ENCODE measurements at places on chromosomes 7 and 10.

DNA sequence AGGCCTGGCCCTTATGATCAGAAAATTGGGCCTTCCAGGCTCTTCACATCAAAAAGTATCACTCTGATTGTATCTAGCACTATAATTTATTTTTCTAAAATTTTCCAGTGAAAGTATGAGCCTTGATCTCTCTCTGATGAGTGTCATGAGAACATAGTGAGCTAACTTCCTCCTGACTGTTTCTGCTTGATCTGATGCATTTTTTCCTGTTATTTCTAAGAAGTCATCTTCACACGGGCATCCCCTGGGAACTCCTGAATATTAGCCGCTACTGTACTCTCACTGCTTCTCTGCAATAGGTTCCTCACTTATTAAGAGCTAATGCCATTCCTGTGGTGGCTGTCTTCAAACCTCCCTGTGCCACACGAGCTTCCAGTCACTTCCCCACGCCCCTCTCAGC is 63.1 kb upstream of the ZPBP start:
- no peak for DNase-seq

- no peak for DNase-seq
These were observed 73.7 kb upstream of the ABCB5 start for GRCh38 chr7:20541608-20542349.

DNA sequence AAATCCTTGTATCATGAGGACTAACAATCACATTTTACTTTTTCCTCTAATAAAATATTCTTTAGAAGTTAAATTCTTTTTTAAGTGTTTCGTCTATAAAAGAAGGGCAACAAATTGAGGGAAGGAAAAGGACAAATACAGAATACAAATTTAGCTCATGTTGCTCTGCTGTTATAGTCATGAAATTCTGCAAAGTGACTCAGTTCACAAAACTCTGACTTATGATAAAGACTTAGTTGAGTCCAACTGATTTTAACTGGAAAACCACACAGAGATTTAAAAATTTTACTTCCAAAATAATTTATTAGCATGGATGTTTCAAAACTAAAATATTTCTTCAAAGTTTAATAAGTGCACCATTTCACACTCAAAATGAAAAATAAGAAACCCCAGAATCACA is 75.0 kb upstream of the GPR22 start:
- no peak for DNase-seq

GRCh38 chr7:33666531-33666930 is 238.8 kb upstream of the BMPER start:
- DNase-seq = no peak

DNA sequence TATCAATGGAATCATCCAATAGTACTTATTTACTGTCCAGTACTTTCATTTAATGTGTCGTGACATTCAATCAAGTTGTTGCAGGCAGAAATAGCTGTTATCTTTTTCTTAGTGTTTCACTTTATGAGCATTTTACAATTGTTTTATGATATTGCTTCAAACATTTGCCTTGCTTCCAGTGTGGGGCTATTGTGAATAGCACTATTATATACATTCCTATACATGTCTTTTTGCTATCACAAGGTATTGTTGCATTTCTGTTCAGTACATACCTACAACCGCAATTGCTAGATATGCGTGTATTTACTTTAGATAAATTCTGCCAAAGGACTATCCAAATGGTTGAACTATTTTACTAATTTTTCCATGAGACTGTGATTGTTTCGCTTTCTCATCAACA is 34.9 kb downstream of the CYP2C8 start:
- DNase-seq = no peak

GRCh38 chr7:105887569-105888189 is 11.3 kb upstream of the ATXN7L1 start:
- no peak for DNase-seq

DNA sequence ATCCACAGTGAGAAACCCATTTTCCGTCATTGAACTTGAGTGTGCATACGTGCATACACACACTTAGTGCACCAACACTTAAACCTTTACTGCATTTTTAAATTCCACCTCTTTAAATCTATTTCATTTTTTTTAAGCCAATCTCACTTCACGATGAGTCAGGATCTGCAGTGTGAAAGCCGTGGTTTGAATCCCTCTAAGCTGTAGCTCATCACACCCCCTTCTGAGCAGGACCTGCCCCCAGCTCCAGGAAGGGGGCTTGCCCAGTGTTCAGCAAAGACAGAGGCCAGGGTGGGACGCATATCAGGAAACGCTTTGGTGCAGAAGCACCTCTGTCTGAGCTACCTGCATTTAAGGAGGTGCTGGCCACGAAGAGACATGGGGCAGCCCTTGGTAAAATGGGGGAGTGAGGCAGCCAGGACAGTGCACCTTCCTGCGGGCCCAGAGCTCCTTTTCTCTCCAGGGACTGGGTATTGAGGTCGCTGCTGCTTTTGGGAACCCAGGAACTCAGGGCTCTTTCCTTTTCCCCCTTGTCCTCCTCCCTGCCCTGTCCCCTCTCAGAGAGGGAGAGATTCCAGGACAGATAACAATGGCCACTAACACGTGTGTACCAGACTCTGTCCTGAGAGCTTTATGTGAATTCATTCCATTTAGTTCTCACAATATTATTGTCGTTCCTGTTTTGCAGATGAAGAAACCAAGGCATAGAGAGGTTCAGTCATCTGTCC is 21.7 kb downstream of the ZNF316 start:
- DNase-seq = no peak

- DNase-seq = no peak
These were observed 31.5 kb downstream of the RAB19 start for GRCh38 chr7:140435252-140435895.

GRCh38 chr7:134452991-134453473 is 5.9 kb downstream of the AKR1B1 start:
- DNase-seq = no peak

GRCh38 chr7:129644634-129645230 is 33.2 kb downstream of the NRF1 start:
- DNase-seq = no peak

GRCh38 chr10:4685904-4686643 is 139.9 kb upstream of the AKR1E2 start:
- no peak for DNase-seq

- no peak for DNase-seq
These were observed 194.3 kb downstream of the ELFN1 start for GRCh38 chr7:1864161-1864940.

- no peak for DNase-seq
These were observed 45.1 kb upstream of the ANAPC16 start for GRCh38 chr10:72170733-72171132.

GRCh38 chr10:636016-636730 is 53.3 kb downstream of the DIP2C start:
- DNase-seq = no peak

DNA sequence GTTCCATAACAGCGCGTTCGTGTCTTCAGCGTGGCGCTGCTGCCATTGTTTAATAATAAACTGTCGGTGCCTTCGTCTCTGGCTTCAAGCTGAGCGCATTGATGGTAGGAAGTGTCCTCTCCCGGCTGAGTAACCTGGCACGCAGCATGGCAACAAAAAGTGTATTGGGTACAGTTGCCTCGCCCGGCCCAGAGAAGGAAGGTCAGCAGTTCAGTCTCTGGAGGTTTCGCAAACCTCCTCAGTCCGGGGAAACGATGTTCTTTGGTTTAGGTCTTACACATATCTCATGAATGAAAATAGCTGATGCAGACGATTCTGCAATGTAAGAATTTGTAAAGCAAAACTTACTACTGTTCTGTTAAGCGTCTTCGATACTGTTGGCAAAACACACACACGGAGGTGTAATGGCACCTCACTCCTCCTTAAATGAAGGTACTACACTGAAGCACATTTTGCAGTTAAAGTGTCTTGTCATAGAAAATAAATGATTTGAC is 739 bp upstream of the CCDC186 start:
- peak; percentile 82 for DNase-seq

DNA sequence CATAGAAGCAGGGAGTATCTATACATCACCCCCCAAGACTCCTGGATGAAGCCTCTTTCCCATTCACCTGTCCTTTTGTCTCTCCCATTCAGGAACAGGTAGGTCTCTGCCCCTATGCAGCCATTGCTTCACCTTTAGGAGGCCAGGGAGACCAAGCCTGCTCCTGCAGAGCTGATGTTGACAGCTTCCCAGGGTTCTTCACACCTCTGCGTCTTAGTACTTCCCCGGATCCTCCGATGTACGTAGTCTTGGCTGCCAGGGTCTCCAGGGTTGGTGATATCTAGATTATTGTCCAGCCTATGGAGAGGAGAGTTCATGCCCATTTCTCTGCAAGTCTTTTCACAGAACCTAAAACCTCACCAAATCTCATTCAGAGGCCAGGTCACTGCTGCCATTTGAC is 365.7 kb upstream of the KLF6 start:
- DNase-seq = no peak

DNA sequence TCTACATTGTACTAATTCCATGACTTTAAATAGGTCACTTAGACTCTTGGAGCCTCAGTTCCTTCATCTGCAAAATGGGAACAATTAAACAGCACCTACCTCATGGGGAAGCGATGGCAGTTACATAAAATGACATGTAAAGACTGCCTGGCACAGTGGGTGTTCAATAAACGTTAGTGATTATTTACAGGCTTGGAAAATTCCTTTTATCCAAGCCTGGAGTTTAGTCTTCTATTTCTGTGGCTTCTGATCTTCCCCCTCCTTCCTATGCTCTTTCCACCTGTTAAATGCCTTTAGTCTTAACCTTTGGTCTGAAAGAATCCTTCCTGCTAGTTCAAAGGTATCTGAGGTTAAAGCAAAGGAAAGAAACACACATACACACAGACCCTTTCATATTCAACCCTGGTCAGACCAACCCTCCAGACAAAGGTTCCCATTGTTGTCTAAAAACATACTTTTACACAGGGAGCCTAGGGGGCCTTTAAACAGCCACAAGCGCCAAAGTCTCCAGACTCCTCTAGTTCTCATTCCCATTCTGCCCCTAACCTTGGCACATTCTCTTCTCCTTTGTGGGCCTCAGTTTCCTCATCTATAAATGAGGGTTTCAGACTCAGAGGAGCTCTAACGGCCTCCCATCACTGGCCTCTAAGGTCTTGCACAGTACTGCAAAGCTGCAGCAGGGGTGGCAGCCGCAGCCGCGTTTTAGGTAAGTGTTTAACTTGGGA is 21.4 kb downstream of the SORBS1 start:
- no peak for DNase-seq

DNA sequence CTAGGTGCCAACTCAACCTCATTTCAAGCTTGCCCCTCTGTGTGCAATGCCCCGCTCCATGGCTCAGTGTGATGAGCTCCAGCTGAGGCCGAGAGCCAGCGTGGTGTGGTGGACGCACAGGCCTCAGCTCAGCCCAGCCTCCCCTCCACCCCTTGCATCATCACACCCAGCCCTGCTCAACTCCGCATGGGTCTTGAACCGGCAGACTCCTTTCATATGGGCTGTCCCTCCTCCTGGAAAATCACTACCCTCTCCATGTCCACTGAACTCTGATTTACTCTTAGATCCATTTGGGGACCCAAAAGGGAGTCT is 16.6 kb upstream of the SLC18A3 start:
- DNase-seq = no peak

GRCh38 chr7:104903044-104903443 is 111.0 kb upstream of the KMT2E start:
- DNase-seq = no peak

- DNase-seq = no peak
These were observed 42.9 kb upstream of the LRRC18 start for GRCh38 chr10:48982584-48982983.

DNA sequence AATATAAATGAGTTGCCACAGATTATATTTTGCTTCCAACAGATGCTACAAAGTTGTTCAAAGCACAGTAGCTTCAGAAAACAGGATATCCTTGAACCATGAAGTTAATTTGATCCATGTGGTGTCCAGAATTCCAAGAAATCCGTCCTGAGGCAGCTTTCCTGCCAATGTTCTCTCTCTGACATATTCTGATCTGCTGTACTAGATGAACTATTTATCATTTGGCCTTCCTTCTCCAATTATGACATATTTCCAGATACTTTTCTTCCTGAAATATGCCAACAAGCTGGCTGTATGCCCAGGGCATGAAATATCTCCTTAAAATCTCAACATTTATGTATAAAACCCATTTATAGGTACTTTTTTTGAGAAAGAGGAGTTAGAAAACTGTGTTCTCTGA is 141.1 kb downstream of the SPAG6 start:
- DNase-seq = no peak

- no peak for DNase-seq
These were observed 166.0 kb upstream of the COL1A2 start for GRCh38 chr7:94228678-94229077.

- no peak for DNase-seq
These were observed 155.5 kb upstream of the AHR start for GRCh38 chr7:17142831-17143541.

DNA sequence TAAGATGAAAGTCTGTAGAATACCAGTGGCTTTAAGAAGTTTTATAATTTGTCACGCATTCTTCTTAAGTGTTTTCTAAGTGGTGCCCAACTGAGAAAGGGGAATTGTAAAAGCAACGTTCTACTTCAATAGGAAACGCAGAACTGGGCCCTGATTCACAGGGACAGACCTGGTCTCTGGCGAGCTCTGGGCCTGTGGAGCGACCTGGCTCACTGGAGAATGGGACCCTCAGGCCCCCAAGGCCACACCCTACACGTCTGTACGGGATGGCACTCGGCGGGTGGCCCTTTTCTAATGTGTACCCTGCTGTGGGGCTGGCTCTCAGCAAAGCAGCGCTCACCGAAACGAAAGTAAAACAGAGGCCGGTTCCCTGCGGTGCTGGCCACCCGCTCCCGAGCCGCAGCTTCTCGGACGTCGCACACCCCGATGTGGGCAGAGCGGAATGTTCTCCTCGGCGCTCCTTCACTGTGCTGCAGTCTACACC is 205.0 kb downstream of the DIP2C start:
- no peak for DNase-seq

- DNase-seq = peak; percentile 56
These were observed 157.0 kb downstream of the TAX1BP1 start for GRCh38 chr7:27897001-27897400.

DNA sequence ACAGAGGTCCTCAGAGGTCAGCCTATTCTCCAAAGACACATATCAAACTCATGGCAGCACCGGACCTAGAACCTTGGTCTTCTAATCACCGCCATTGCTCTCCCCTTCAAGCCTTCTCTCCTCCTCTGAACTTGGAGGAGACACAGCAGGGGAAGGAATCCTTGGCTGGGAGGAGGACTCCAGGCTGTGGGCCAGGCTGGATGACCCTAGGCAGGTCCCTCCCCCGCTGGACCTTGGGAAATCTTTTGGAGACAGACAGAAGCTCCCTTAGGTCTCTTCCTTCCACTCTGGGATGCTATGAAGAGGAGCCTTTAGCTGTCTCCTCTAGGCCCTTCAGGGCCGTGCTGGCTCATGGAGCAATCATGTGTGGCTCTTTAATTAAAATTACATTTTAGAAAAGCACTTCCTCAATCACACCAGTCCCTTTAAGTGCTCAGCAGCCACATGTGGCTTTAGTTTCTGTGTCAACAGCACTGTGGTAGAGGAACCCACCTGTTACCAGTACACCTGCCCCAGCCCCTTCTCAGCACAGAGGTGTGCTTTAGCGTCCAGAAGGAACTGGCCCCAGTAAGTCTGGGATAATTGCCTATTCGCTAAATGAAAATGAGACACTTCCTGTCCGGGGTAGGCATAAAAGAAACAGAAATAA is 238.2 kb downstream of the CELF2 start:
- no peak for DNase-seq

All from lower lobe of right lung (tissue), 2 donors.